ENCODE measurements at places on chromosomes 1 and 21. TPM values are rescaled to one million over a fixed set of nuclear protein-coding genes. Genes with fewer than 3 reads are reported as not detected.

GRCh38 chr1:199173356-199173755 lies 534.5 kb downstream of the PTPRC start:
- no peak for DNase-seq
- H3K4me1 ChIP-seq, result no peaks in the 10 kb centered on the region
- no peak overlapping the region for H3K27ac ChIP-seq
- H3K4me3 ChIP-seq, result no peak overlapping the region
- H3K36me3 ChIP-seq, result no peaks in the 10 kb centered on the region

DNA sequence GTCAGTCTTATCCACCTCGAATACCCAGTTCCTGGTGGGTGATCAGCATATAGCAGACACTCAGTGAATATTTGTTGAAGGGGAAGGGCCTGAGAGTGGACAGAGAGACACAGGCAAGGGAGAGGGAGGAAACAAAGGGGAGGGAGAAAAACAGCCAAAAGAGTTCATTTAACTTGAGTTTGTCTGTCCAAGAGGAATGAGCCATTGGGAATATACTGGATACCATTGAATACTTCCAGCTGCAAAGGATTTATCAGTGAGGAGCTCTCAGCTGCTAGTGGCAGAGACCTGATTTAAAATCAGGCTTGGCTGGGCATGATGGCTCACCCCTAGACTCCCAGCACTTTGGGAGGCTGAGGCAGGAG lies 11.5 kb upstream of the BGLAP start:
- DNase-seq, result no peak
- H3K36me3 ChIP-seq, result peaks cover 56% of the 10 kb centered on the region
- no peak overlapping the region for H3K27ac ChIP-seq
- no peaks in the 10 kb centered on the region for H3K27me3 ChIP-seq
- no peaks in the 10 kb centered on the region for H3K4me1 ChIP-seq
- H3K4me3 ChIP-seq, result peak overlapping the region; percentile 23

DNA sequence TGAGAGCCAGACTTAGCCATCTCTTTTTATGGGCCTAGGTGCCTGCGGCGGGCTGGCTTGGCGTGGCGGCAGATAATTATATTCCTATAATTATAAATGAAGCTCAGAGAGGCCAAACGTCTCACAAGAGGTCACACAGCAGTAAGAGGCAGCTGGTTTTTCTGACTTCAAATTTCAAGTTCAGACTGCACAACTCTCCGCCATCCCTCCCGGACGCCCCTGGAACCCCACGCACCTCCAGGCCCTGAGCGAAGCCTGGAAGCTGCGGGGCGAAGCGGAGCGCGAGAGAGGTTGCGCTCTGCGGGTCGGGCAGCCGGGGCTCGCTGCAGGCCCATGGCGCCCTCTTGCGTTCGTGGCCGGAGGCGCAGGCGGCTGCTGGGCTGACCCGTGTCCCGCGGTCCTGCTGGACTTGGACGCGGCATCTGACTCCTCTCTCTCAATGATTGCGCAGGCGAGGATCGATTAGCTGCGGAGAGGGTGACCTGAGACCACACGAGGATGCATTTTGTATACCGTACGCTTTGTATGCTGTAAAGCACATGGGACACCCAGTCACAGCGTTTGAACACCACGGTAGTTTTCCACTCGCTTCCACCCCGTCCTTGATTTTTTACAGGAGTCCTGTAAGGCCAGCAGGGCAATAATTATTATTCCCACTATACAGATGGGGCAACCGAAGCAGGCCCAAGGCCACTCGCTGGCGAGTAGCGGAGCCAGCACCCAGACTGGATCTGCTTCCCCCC lies 272.7 kb downstream of the FOXD2 start:
- H3K36me3 ChIP-seq, result no peaks in the 10 kb centered on the region
- no peaks in the 10 kb centered on the region for H3K4me1 ChIP-seq
- H3K4me3 ChIP-seq, result peak overlapping the region; percentile 62
- H3K27me3 ChIP-seq, result peaks cover 55% of the 10 kb centered on the region

DNA sequence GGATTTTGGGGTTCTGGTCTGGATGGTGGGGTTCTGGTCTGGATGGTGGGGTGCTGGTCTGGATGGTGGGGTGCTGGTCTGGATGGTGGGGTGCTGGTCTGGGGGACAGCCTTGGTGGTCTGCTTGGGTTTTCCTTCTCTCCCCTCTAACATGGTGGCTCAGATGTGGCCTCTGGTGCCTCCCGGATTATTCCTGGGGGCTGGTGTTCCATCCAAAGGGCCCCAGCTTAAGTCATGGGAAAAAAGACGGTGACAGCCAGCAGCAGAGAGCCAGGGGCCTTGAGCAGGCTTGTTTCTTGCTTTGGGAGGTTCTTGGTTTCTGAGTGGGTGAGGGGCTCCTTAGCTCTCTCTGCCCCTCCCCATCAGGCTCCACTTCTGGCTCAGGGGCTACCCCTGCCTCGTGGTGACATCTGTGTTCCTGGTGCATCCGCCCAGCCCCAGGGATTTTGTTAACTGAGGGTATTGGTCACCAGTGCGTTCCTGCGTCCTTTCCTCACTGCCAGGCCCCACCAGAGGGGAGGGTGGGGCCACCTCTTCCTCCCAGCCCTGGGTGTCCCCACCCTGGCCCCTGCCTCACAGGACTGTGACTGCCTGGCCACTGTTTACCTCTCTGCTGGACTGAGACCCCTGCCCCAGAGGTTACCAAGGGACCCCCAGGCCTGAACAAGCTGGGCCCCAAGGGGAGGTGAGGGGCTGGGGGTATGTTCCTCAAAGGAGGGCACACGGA lies 43.2 kb upstream of the ACTRT2 start:
- H3K27ac ChIP-seq, result no peak overlapping the region
- no peaks in the 10 kb centered on the region for H3K36me3 ChIP-seq

- H3K27me3 ChIP-seq, result no peaks in the 10 kb centered on the region
- no peaks in the 10 kb centered on the region for H3K36me3 ChIP-seq
- DNase-seq, result no peak
- no peak overlapping the region for H3K27ac ChIP-seq
- H3K4me1 ChIP-seq, result no peaks in the 10 kb centered on the region
These were observed 19.2 kb downstream of the RIMS3 start for GRCh38 chr1:40646315-40646714.

- H3K4me3 ChIP-seq, result no peak overlapping the region
- H3K27me3 ChIP-seq, result peaks cover 2% of the 10 kb centered on the region
- H3K36me3 ChIP-seq, result no peaks in the 10 kb centered on the region
- H3K4me1 ChIP-seq, result no peaks in the 10 kb centered on the region
- no peak overlapping the region for H3K27ac ChIP-seq
- no peak for DNase-seq
These were observed 2.7 kb upstream of the KIAA0040 start for GRCh38 chr1:175195281-175195680.

DNA sequence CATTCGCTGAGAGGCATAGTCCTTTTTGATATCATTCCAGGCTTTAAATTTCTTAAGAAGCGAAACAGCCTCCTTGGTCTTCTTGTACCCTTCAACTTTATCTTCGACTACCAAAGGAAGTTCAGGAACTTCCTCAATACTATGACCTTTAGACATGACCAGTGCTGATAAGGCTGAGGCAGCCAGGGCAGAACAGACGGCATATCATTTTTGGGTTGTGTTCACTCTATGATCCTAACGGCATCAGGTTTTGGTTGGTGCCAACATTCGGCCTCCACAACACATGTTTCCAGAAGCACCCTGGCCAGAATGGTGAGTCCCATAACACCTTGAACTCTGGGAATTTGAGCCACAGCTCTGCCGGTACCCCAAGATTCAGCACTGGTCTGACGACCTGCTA lies 31.4 kb upstream of the MYOC start:
- no peaks in the 10 kb centered on the region for H3K36me3 ChIP-seq
- no peak overlapping the region for H3K27ac ChIP-seq
- H3K4me1 ChIP-seq, result no peaks in the 10 kb centered on the region

- no peak overlapping the region for H3K4me3 ChIP-seq
- no peak for DNase-seq
- H3K27me3 ChIP-seq, result no peaks in the 10 kb centered on the region
- peaks cover 9% of the 10 kb centered on the region for H3K36me3 ChIP-seq
- H3K4me1 ChIP-seq, result no peaks in the 10 kb centered on the region
- no peak overlapping the region for H3K27ac ChIP-seq
These were observed 5.5 kb upstream of the SPAG17 start for GRCh38 chr1:118190561-118190960.

PRKACB gene
- total RNA-seq, result 20.7 TPM

GRCh38 chr1:25628741-25629421 lies 12.3 kb downstream of the MAN1C1 start:
- H3K27me3 ChIP-seq, result no peaks in the 10 kb centered on the region
- no peak for DNase-seq
- no peak overlapping the region for H3K27ac ChIP-seq
- H3K4me3 ChIP-seq, result no peak overlapping the region

PLA2G2D gene
- total RNA-seq, result not detected

TNFRSF1B gene
- 0.68 TPM for total RNA-seq

OLFML2B gene
- 1.4 TPM for total RNA-seq

- H3K27me3 ChIP-seq, result no peaks in the 10 kb centered on the region
- H3K27ac ChIP-seq, result no peak overlapping the region
- no peaks in the 10 kb centered on the region for H3K4me1 ChIP-seq
- H3K36me3 ChIP-seq, result peaks cover 6% of the 10 kb centered on the region
- no peak overlapping the region for H3K4me3 ChIP-seq
- DNase-seq, result no peak
These were observed 105.2 kb upstream of the HMGB4 start for GRCh38 chr1:33758698-33759097.

- no peak for DNase-seq
- no peak overlapping the region for H3K27ac ChIP-seq
- H3K36me3 ChIP-seq, result no peaks in the 10 kb centered on the region
- H3K27me3 ChIP-seq, result no peaks in the 10 kb centered on the region
- no peak overlapping the region for H3K4me3 ChIP-seq
- no peaks in the 10 kb centered on the region for H3K4me1 ChIP-seq
These were observed 18.8 kb downstream of the AVPR1B start for GRCh38 chr1:206098242-206098919.

GRCh38 chr1:167516404-167517388 lies 1.6 kb downstream of the CD247 start:
- no peaks in the 10 kb centered on the region for H3K27me3 ChIP-seq
- DNase-seq, result no peak
- H3K36me3 ChIP-seq, result no peaks in the 10 kb centered on the region
- H3K27ac ChIP-seq, result no peak overlapping the region
- H3K4me3 ChIP-seq, result no peak overlapping the region

DNA sequence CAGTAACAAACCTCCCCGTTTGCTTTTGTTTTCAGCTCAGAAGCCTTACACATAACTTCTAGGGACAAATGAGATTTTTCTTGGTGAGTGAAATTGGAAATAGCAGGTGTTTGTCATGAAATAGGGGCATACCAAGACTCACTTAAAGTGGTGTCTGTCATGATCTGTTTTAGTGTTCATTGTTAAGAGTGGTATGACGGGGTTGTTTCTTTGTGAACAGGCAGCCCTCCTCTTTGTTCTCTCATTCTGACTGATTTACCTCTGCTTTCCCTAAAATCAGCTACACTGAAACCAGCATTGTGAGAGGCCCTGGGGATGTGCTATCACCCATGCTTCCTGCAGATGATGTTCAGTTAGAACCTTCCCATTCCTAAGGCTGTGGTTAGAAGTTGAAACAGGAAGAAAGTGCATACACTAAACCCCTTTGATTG lies 2.5 kb upstream of the ERO1B start:
- no peak overlapping the region for H3K4me3 ChIP-seq
- DNase-seq, result no peak
- no peak overlapping the region for H3K27ac ChIP-seq
- no peaks in the 10 kb centered on the region for H3K4me1 ChIP-seq
- peaks cover 5% of the 10 kb centered on the region for H3K36me3 ChIP-seq
- H3K27me3 ChIP-seq, result no peaks in the 10 kb centered on the region

- H3K36me3 ChIP-seq, result no peaks in the 10 kb centered on the region
- H3K4me3 ChIP-seq, result no peak overlapping the region
- no peak for DNase-seq
- no peak overlapping the region for H3K27ac ChIP-seq
- H3K4me1 ChIP-seq, result no peaks in the 10 kb centered on the region
- H3K27me3 ChIP-seq, result no peaks in the 10 kb centered on the region
These were observed 284.9 kb upstream of the RUNX1 start for GRCh38 chr21:35333831-35334618.

CD160 gene
- total RNA-seq, result not detected

DNA sequence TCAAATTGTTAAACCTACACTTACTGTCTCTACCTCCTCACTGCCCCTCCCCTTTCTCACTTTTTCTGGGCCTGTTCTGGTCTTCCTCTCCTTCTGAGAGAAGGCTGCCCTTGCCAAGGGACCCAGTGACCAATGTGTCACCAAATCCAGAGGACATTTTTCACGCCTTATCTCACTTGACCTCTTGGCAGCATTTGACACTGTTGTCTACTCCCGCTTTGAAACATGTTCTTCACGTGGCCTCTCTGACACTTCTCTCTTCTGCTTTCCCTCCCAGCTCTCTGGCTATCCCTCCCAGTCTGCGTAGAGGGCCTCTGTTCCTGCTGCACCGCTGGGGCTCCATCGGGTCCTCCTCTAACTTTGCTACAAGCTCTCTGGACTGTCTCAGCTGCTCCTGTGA lies 25.3 kb downstream of the KCNQ4 start:
- no peaks in the 10 kb centered on the region for H3K36me3 ChIP-seq
- no peak overlapping the region for H3K4me3 ChIP-seq
- DNase-seq, result no peak
- no peak overlapping the region for H3K27ac ChIP-seq

PGLYRP4 gene
- not detected for total RNA-seq

DNA sequence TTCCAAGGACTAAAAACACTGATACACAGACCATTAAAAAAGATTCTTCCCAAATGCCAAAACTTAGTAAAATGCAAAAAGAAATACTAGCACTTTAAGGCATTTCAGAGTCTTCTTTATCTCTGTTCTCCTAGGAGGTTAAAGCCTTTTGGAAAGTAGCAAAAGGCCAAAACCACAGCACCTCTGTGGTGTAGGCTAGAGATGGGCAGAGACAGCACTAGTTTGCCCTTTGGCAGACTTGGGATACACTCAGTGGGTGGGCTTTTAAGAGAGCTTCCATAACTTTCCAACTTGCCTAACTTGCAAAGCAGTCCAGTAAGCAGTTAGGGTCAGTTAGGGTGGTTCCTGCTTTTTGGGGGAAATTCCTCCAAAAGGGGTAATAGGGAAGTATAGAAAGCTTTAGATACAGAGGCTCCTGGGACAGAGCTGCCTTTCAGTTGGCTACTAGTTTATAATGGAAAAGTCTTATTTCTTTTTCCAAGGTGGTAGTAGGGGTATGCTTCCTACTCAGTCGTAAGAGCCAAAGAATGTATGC lies 17.9 kb upstream of the PTCH2 start:
- no peak overlapping the region for H3K27ac ChIP-seq
- no peak overlapping the region for H3K4me3 ChIP-seq
- H3K36me3 ChIP-seq, result peaks cover 10% of the 10 kb centered on the region
- DNase-seq, result no peak
- H3K4me1 ChIP-seq, result no peaks in the 10 kb centered on the region

GRCh38 chr1:36764798-36765197 lies 269.5 kb downstream of the GRIK3 start:
- DNase-seq, result no peak
- no peak overlapping the region for H3K27ac ChIP-seq
- H3K36me3 ChIP-seq, result no peaks in the 10 kb centered on the region
- H3K27me3 ChIP-seq, result no peaks in the 10 kb centered on the region
- peaks cover 11% of the 10 kb centered on the region for H3K4me1 ChIP-seq
- no peak overlapping the region for H3K4me3 ChIP-seq

DNA sequence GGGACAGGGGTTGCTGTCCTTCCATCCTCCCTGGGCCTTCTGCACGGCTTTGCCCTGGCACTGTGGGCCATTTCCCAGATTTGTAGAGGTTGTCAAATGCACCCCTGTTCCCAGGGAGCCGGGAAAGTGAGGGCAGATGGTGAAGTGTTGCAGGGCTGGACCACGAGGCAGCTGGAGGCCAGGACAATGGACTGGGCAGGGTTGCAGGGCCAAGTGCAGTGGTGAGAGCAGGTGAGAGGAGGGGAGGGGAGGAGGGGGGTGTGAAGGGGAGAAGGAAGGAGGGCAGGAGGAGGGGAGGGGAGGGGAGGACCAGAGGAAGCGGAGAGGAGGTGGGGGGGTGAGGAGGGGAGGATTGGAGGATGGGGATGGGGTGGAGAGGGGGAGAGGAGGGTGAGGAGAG lies 443.9 kb downstream of the CAMTA1 start:
- no peak for DNase-seq
- H3K4me1 ChIP-seq, result no peaks in the 10 kb centered on the region
- no peaks in the 10 kb centered on the region for H3K27me3 ChIP-seq
- H3K4me3 ChIP-seq, result no peak overlapping the region
- no peaks in the 10 kb centered on the region for H3K36me3 ChIP-seq

Measured in H9 (cell line).